ENCODE measurements at places on chromosomes 3 and 15. TPM values are rescaled to one million over a fixed set of nuclear protein-coding genes. Genes with fewer than 3 reads are reported as not detected.

GRCh38 chr3:82610236-82610635, 848.8 kb upstream of the GBE1 start:
- no peak overlapping the region for H3K4me3 ChIP-seq
- H3K27me3 ChIP-seq: no peaks in the 10 kb centered on the region
- no peak overlapping the region for H3K27ac ChIP-seq
- no peaks in the 10 kb centered on the region for H3K36me3 ChIP-seq
- no peak for DNase-seq

DNA sequence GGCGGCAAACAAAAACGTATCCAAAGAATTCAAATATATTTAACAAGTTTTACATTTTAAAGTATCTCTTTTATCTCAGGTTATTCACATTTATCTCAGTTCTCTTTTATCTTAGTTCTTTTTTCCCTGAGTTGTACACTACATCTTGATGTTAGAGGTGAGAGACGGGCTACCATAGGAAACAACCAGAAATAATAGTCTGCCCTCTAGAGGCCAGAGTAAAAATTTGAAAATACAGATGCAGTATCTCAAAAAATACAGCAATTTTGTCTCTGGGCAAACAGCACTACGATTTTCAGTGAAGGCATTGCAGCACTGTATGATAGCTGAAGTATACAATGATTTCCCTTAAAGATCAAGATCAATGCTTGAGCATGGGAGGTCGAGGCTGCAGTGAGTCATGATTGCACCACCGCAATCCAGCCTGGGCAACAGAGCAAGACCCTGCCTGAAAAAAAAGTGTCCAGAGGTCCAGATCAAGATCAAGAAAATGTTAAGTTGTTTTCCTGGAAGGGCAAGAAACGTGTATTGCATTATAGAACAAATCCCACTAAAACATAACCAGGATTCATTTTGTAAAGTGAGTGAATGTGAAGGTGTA, 82.6 kb upstream of the ATP11B start:
- DNase-seq: no peak
- no peak overlapping the region for H3K27ac ChIP-seq
- peaks cover 41% of the 10 kb centered on the region for H3K27me3 ChIP-seq
- H3K36me3 ChIP-seq: no peaks in the 10 kb centered on the region
- no peak overlapping the region for H3K4me3 ChIP-seq
- no peaks in the 10 kb centered on the region for H3K4me1 ChIP-seq

LRRIQ4 gene
- 0.11 TPM for total RNA-seq

DNA sequence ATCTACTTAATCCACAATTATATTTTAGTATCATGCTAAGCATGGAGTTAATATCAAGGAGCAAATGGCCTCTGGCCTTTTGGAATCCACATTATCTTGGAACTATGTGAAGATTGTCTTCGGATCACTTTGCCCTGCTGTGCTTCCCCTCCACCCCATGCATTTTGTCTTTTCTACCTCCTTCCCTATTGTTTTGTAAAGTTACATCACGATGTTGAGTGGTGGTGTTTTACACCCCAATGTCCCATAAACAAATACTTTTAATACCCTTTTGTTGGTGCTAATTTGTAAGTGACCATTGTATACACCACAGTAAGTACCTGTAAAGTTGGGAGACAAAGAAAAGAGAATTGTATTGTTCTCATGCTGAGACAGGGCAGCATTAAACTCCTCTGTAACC, 258.4 kb upstream of the ZNF717 start:
- H3K27ac ChIP-seq: peak overlapping the region; percentile 47
- DNase-seq: peak; percentile 73
- H3K27me3 ChIP-seq: no peaks in the 10 kb centered on the region

TRIM42 gene
- not detected for total RNA-seq

DNA sequence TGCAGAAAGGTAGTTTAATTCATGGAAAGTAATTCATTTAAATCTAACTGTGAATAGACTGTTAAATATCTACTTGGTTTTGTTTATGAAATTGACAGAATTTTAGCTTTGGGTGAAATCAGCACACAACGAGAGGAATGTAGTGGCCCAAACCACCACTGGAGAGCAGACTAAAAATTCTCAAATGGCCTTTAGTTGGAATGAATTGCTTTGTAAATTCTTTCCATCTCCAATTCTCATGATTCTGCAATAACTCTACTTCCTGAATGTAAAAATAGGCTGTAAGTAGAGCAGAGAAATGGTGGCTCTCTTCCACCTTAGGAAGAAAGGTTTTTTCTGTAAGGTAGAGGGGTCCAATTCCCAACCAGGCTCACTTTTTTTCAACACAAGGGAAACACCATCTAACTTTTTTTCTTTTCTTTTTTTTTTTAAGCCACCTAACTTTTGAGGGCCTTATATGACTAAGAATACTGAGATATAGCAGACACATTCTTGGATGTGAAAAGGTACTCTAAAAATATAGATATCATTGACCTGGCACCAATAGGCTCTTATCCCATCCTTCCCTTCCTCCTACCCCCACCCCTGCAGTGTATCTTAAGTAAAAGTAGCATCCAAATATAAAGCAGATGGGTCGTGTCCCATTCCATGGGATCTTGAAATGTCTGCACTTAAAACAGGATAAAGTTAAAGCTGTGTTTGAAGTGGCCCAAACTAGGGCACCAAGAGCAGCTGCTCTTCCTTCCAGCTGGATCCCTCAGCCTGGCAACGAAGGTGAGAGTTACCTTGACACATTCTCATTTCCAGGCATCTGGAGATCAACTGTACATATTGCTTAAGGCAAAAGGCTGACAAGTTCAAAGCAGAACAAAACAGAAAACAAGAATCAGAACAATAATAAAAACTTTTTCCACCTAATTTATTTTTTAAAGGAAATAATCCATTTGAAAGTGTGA, 194.1 kb downstream of the TPRG1 start:
- no peaks in the 10 kb centered on the region for H3K27me3 ChIP-seq
- DNase-seq: no peak

DNA sequence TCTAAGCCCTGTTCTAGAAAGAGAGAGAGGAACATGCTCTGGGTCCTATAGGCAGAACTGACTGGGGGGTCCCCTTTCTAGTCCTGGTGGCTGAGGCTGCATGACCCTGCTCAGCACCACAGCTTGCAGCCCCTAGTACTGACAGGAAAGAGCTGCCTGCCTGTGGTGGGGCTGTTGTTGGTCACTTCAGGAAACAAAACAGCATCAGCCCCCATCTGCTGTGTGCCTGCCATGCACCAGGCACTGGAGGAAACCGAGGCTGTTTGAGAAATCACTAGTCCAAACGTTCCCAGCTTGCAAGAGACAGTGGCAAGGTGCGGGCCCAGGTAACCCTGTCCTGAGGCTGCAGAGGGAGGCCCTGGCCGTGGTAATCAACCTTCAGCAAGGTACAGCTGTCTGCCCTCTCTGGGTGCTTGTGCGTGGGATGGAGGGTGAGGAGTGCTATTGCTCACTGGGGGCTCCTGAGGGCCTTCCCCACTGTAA, 90.6 kb downstream of the IQSEC1 start:
- peaks cover 21% of the 10 kb centered on the region for H3K4me1 ChIP-seq
- DNase-seq: peak; percentile 35
- no peaks in the 10 kb centered on the region for H3K27me3 ChIP-seq
- no peak overlapping the region for H3K27ac ChIP-seq
- H3K36me3 ChIP-seq: no peaks in the 10 kb centered on the region

DNA sequence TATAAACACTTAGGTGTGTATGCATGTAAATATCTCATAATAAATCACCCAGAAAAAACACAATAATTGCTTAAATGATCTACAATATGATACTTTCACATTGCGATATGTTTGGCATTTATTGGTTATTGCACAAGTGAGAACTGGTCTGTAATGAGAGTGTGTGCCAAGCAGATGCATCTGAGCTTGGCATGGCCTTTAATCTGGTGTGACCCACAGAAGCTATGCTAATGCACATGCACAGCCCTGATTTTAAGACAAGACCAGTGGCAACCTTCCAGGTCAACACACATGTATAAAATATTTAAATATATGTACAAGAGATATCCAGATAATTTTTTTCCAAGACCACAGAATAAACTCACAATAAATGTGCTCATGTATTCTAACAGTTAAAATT, 42.7 kb downstream of the C2CD4A start:
- H3K27ac ChIP-seq: no peak overlapping the region
- no peak overlapping the region for H3K4me3 ChIP-seq
- H3K36me3 ChIP-seq: no peaks in the 10 kb centered on the region
- no peaks in the 10 kb centered on the region for H3K27me3 ChIP-seq
- no peaks in the 10 kb centered on the region for H3K4me1 ChIP-seq

DNA sequence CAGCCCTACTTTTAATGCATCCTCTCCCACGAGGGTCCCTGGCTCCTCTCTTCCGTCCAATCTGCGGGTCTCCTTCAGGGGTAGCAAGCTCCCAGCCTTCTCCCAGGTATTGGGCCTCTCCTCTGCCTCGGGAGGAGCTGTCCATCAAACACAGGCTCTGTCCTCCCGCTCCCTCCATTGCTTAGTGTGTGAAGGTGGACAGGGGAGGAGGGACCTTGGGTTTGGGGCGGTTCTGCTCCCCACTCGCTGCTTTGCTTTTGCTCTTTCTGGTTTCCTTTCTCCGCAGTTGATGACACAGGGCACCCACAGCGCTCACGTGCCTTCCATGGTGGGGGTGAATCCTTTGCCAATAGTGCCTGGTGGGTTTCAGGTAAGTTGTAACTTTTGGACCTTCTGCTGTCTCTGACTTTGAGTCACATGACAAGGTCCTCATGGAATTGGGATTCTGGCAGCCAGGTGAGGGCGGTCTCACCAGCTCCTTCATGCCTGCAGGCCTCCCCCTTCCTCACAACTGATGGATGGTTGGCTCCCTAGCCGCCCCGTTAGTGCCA, 18.9 kb downstream of the MUC20 start:
- H3K4me3 ChIP-seq: no peak overlapping the region
- H3K4me1 ChIP-seq: no peaks in the 10 kb centered on the region
- DNase-seq: no peak
- no peaks in the 10 kb centered on the region for H3K36me3 ChIP-seq
- no peak overlapping the region for H3K27ac ChIP-seq

PKM gene
- 2,260 TPM for total RNA-seq

GRCh38 chr15:99433757-99434450, 131.9 kb upstream of the MEF2A start:
- H3K36me3 ChIP-seq: no peaks in the 10 kb centered on the region
- DNase-seq: no peak
- no peak overlapping the region for H3K27ac ChIP-seq
- no peak overlapping the region for H3K4me3 ChIP-seq

EBLN2 gene
- 12.2 TPM for total RNA-seq

GRCh38 chr3:37136067-37136466, 38.3 kb downstream of the LRRFIP2 start:
- no peak for DNase-seq
- no peak overlapping the region for H3K4me3 ChIP-seq
- H3K4me1 ChIP-seq: no peaks in the 10 kb centered on the region
- no peaks in the 10 kb centered on the region for H3K27me3 ChIP-seq

DNA sequence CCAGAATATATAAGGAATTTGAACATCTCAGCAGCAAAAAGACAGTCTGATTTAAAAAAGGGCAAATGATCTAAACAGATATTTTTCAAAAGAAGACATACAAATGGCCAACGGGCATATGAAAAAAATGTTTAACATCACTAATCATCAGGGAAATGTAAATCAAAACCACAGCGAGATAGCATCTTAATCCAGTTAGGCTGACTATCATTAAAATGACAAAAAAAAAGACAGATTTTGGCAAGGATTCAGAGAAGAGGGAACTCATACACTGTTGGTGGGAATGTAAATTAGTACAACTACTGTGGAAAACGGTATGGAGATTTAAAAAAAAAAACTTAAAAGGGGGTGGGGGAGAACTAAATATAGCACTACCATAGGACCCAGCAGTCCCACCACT, 47.9 kb downstream of the RNF13 start:
- no peaks in the 10 kb centered on the region for H3K27me3 ChIP-seq
- DNase-seq: no peak
- H3K4me1 ChIP-seq: no peaks in the 10 kb centered on the region

KIF7 gene
- 10.5 TPM for total RNA-seq

CD200 gene
- 49.2 TPM for total RNA-seq

DNA sequence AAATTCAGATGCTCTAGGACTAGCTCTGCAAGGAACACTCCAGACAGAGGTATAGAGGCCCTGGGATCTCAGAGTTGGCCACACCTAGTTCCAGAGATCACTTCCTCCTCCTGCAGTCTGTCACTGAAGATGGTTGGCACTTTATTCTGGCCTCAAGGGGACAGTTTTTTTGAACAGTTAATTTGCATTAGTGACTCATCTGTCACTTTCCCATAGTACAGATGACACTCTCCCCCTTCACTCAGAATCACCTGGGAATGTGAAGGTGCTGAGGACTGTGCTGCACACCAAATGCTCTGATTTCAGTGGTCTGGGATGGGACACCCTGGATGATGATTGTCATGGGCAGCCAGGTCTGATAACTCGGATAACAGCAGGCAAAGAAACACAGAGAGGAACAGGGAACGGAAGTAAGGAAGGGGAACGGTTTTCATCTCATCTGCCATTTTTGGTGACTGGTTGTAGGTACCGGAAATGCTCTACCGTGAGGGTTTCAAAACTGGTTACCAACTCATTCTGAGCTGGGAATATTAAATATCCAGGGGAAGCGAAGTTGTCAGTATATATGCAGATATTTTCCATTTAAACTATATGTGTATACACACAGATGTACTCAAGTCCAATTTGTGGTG, 232.5 kb upstream of the ST8SIA2 start:
- peak; percentile 35 for DNase-seq
- no peak overlapping the region for H3K4me3 ChIP-seq
- no peak overlapping the region for H3K27ac ChIP-seq
